ENCODE measurements at places on chromosomes 7 and 10.

- DNase-seq, result no peak
These were observed 190.9 kb downstream of the RNLS start for GRCh38 chr10:88392222-88392621.

- DNase-seq, result no peak
These were observed 115.2 kb downstream of the PLXNA4 start for GRCh38 chr7:132461032-132461592.

- DNase-seq, result no peak
These were observed 30.7 kb downstream of the ERCC6 start for GRCh38 chr10:49508249-49508648.

DNA sequence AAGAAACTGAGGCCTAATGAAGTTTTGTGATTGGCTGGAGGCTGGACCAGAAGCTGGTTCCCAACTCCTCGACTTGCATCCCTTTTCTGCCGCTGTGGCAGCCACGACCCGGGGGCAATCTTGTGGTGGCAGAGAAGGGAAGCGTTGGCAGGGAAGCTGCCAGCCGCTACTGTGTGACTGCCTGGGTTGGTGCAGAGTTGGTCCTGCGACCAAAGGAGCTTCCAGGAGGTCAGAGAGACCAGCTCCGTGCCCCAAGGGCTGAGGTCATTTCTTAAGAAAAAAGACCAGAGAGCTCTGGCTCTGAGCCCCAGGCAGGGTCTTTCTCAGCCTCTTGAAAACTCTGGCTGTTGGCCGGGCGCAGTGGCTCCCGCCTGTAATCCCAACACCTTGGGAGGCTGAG lies 47.2 kb downstream of the PRF1 start:
- no peak for DNase-seq

DNA sequence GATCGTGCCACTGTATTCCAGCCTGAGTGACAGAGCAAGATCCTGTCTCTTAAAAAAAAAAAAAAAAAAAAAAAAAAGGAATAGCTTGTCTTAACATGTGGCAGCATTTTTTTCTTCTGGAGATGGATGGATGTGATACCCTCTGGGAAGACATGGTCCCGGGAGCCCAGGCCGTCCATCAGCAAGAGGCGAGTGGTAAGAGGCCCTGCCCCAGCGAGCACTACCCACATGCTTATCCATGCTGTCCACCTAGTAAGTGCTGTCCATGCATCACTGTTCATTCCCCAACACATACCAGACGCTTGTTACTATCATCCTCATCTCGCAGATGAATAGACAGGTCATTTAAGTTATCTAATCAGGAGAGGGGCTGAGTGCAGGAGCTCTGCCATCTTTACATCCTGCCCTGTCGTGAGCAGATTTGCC lies 12.9 kb downstream of the ATP6V1F start:
- no peak for DNase-seq

GRCh38 chr10:104328646-104328895 lies 9.7 kb downstream of the ITPRIP start:
- no peak for DNase-seq

DNA sequence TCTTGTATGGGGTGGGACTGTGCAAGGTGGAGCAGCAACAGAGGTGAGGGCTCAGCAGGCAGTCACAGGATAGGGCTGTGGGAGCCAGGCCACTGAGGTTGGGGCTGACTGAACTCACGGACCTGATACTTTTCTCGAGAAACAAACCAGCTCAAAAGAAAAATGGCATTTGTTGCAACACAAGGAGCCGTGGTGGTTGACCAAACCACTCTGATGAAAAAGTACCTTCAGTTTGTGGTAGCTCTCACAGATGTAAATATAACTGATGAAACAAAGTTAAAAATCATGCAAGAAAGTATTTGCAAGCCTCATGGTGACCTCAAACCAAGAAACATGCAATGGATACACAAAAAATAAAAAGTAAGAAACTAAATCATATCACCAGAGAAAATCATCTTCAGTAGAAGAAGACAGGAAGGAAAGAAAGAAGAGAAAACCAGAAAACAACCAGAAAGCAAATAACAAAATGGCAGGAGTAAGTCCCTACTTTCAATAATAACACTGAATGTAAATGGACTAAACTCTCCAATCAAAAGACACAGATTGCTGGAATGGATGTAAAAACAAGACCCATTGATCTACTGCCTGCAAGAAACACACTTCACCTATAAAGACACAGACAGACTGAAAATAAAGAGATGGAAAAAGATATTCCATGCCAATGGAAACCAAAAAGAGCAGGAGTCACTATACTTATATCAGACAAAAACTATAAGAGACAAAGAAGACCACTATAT lies 48.9 kb upstream of the DUSP5 start:
- no peak for DNase-seq

DNA sequence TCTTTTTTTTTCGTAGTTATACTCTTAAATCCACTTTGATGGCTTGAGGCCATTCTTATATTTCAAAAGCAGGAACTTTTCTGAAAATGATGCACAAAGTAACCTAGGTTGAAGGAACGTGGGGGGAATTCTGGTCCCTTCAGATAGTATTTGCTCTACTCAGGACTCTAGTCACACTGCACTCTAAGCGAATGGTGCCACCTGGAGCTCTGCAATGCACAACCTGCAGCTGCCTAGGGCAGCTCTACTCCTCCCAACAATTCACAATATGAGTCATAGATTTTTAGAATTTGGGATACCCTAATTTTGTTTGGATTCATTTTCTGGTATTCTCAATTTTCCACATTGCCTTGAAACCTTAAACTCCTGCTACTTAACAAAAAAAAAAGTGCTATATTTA lies 17.3 kb downstream of the SYPL1 start:
- no peak for DNase-seq

- no peak for DNase-seq
These were observed 2.2 kb downstream of the EGR2 start for GRCh38 chr10:62813981-62814380.

GRCh38 chr7:89757910-89758309 lies 396.4 kb upstream of the STEAP1 start:
- no peak for DNase-seq

DNA sequence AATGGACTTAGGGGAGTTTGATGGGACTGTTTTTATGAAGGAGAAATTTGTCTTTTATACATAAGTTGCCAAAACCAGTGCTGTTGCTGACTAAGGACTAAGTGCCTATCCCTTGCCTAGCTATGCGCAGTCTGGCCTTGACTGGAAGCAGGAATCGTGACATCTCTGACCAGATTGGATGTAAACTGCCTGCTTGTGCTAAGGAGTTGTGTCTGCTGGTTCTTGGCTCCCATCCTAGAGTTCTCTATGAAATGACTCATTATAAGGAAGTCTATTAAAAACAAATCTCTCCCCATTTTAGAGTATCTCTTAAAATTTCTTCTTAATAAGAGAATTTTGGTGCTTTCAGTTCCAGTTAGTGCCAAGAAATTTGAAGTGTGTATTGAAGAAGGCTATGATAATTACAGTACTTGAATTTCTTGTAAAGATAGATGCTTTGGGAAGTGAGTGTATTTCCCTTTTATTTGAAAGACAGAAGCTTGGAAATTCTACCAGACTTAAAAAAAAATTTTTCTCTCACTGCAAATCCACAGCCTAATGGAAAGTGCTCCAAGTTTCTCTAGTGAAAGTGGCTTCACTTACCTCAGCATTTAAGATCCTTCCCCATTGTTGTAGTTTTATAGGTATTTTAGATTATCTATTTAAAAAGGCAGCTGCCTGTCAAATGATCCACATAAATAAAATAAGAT lies 77.6 kb downstream of the BICC1 start:
- no peak for DNase-seq

DNA sequence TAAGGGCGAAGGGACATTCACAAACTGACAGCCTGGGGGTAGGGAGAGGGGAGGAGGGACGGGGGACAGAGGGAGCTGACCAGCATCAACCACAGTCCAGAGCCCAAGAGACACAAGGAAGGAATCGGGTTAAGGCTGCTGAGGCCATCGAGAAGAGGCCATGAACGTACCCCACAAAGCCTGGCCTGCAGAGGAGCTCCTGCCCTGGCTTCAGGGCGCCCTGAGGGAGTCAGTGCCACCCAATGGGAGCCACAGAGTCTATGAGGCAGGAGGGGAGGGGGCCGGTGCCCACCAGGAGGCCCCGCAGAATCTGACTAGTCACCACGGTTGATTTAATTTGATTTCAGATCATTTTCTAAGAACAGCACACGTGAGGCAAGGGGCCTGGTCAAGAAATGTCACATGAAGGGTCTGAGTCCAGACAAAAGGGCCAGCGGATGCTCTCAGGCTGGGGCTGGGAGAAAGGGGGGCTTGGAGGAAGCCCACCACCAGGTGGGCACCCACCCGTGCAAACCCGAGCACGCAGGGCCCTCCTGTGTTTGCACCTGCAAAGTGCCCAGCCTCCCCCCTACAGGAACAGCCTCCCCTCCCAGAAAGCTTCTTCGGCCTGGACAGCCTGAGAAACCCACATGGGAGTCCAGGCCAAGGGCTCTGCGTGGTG lies 40.4 kb downstream of the CAMK2B start:
- peak; percentile 29 for DNase-seq

DNA sequence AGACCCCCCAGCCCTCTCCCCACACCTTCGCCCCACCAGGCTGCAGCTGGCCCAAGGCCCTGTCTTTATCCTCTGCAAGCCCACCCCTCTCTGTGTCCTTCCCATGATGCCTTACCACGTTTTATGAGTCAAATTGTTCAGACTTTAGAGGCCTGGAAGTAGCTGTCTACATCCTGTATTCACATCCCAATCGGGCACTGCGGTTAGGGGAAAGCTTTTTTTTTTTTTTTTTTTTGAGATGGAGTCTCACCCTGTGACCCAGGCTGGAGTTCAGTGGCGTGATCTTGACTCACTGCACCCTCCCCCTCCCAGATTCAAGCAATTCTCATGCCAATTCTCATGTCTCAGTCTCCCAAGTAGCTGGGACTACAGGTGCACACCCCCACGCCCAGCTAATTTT lies 121.5 kb upstream of the SH2B2 start:
- DNase-seq, result no peak

DNA sequence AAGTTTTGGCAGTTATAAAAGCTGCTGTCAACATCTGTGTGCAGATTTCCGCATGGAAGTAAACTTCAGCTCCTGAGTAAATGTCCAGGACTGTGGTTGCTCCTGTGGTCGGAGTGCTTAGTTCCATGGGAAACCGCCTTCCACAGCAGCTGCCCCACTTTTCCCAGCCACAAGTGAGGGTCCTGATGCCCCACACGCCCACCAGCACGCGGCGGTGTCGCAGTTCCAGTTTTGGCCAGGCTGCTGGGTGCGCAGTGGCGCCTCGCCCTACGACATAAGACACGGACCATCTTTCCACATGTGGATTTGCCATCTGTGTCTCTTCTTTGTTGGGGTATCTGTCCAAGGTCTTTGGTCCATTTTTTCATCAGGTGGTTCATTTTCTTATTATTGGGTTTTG lies 167.1 kb downstream of the DIP2C start:
- no peak for DNase-seq

- DNase-seq, result no peak
These were observed 244.5 kb upstream of the MYO3A start for GRCh38 chr10:25689346-25690100.

GRCh38 chr10:3708852-3709251 lies 76.2 kb downstream of the KLF6 start:
- DNase-seq, result no peak

GRCh38 chr10:71975087-71975870 lies 11.1 kb downstream of the CHST3 start:
- no peak for DNase-seq

GRCh38 chr7:2016761-2017480 lies 215.8 kb downstream of the MAD1L1 start:
- no peak for DNase-seq

DNA sequence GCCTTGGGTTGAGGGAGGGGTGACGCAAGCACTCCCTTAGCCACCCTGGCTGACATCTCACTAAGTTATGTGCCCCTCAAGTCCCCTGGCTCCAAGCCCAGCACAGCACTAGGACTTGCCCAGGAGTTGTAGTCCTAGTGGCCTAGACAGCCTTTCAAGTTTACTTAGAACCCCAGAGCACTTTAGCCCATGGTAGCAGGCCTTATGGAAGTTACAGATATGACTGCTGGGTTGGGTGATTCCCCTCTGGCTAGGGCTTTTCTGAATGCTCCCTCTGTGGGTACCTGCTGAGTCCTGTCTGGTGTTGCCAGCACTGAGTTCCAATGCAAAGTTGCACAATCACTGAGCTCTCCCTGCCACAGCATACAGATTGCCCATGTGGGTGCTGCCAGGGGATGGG lies 83.2 kb downstream of the AHCYL2 start:
- no peak for DNase-seq

DNA sequence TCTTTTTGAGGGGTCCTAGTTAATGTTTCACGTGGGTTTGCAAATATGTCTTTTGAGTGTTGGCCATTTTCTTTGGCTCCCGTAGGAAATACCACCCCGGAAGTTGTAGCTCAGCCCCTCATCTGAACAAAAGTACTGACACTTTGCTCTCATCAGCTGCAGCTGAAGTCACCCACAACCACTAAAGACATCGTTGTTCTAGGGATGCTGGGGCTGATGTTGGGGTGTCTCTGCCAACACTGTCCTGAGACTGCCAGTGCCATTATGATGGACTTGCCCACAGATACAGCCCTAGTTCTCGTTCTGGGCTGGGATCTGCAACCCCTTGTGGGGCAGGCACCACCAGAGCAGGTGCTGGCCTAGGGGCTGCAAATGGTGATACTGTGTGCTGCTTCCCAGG lies 82.6 kb upstream of the ARHGAP21 start:
- DNase-seq, result no peak

DNA sequence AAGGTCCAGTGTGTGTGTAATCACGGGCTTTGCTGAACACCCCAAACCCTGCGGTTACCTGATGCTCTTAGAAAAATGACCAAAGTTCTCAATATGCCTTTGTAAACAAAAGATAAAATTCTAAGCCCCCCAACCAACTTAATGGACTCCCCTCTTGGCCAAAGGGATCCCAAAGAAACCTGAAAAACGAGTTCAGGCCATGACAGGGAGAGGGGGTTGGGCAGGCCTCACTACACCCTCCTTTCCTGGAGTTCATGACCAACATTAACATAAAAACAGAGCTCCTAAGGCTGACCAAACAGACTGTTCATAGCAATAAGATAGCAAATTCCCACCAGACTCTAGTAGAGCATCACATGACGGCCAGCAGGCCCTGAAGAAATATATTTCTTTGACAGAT lies 3.0 kb upstream of the VIPR2 start:
- DNase-seq, result no peak

GRCh38 chr7:128863433-128863989 lies 855 bp downstream of the ATP6V1F start:
- DNase-seq, result peak; percentile 68

DNA sequence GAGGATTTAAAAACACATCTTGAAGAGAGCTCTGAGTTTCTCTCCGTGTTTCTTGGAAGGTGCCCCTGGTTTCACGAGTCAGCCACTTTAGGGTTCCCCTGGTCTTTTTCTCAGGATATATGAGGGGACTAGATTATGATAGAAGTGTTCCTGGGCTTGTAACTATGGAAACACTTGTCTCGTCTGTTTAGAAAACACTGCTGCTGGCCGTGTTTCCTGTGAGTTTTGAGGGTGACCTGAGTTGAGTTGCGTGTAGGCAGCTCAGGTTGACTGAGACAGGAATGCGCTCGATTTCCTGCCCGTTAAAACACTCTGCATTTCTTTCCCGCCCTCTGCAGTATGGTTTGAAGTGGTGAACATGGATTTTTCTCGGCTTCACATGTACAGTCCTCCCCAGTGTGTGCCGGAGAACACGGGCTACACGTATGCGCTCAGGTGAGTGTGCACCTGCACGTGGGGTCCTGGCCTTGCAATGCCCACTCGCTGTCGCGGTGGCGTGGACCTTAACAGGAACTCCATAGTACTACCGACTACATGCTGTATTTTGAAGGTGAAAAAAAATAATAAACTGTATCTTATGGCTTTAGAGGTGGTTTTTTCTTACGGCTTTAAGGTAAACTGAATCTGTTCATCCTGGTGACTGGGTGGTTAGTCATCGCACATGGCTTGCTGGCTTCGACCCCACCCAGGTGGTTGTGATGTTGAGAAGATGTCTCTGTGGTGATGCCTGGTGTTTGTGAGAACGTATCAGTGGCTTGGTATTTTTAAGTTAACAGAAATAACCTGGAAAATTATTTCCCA lies at the start of gene SUN1:
Gene SUN1, plus strand, starts transcription at position 310 of the 801 bp plus-strand sequence. Its CDS starts 49 bp downstream, at position 359.
- DNase-seq, result peak; percentile 72
